Aortic smooth muscle cell (primary cell): ENCODE measurements at places on chromosomes 12 and 14. TPM values are rescaled to one million over a fixed set of nuclear protein-coding genes. Genes with fewer than 3 reads are reported as not detected.

The CLEC12A gene
- total RNA-seq = not detected in 2 replicates

The WDR89 gene
- total RNA-seq = 9.0 and 10.7 TPM in 2 replicates

The KRT78 gene
- not detected in 2 replicates for total RNA-seq

The ANG gene
- 5.0 and 7.8 TPM in 2 replicates for total RNA-seq

The FICD gene
- total RNA-seq = 13.4 and 24.7 TPM in 2 replicates

The ZNF891 gene
- 0.79 and 0.87 TPM in 2 replicates for total RNA-seq

The ZNF605 gene
- 8.2 and 10.7 TPM in 2 replicates for total RNA-seq

The CLEC2A gene
- not detected in 2 replicates for total RNA-seq

The PXMP2 gene
- total RNA-seq = 13.3 and 13.5 TPM in 2 replicates

The FAM216A gene
- total RNA-seq = 10.9 and 15.7 TPM in 2 replicates

The RNASE2 gene
- total RNA-seq = not detected in 2 replicates

The SSTR1 gene
- 0.66 and 1.1 TPM in 2 replicates for total RNA-seq

The TBPL2 gene
- not detected in 2 replicates for total RNA-seq

The PRKD1 gene
- 16.1 and 18.0 TPM in 2 replicates for total RNA-seq

The NUAK1 gene
- 3.2 and 5.0 TPM in 2 replicates for total RNA-seq

The DCN gene
- total RNA-seq = 129 and 306 TPM in 2 replicates

The TPH2 gene
- not detected in 2 replicates for total RNA-seq

The KRT85 gene
- not detected in 2 replicates for total RNA-seq
